ENCODE measurements at places on chromosomes 6 and 20.

DNA sequence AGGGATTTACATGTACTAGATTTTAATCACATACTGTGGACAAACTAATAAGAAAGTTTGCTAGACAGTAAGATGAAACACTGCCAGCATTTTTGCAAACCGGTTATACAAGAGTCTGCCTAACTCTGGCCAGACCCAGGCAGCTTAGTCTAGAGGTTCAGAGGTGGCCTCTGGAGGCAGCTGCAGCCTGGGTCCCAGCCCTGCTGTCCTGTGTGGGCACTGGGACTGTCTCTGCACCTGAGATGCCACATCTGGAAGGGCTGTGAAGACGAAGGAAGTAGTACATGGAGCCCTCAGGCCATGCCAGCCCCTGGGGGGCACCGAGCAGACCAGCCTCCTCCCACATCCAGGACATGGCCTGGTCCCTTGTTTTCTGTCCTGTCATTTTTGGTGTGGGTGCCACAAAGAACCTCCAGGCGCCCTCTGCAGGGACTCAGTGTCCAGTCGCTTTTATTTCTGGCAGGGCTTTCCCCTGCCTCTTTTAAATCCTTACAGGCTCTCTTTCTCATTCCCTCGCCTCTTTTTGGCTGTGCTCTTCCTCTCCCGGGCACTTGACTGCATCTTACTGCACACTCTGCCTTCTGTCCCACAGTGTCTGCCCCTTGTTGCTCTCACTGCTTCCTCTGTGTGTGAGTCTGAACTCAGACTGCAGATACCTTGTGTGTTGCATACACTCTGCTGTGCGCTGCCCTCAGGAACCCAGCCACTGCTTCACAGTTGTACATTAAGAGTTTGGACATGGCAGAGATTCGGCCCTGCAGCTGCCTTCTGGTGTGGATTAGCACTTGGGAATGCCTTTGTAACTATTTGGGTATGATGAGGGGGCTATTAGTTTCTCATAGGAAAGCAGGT, 216.7 kb downstream of the ZDHHC14 start:
- peak; percentile 62 for DNase-seq

DNA sequence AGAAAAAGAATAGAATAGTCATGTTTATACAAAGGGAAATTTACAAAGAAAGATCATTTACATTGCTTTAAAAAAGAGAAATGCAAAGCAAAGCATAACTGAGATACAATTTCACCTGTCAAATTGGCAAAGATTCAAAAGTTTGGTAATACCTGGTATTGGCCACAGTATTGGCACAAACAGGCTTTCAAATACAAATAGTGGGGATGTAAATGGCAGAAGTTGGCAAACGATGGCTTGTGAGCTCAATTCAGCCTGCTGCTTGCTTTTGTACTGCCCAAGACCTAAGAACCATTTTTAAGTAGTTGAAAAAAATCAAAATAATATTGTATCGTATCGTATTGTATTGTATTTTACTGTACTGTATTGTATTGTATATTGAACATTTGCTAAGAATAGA, 194.5 kb upstream of the JAG1 start:
- no peak for DNase-seq

- DNase-seq: no peak
Measured at GRCh38 chr20:10504994-10505730, 70.1 kb downstream of the SLX4IP start.

- no peak for DNase-seq
Measured at GRCh38 chr6:113475392-113475791, 381.8 kb upstream of the MARCKS start.

GRCh38 chr6:89597988-89598387, 40.6 kb downstream of the LYRM2 start:
- DNase-seq: no peak

DNA sequence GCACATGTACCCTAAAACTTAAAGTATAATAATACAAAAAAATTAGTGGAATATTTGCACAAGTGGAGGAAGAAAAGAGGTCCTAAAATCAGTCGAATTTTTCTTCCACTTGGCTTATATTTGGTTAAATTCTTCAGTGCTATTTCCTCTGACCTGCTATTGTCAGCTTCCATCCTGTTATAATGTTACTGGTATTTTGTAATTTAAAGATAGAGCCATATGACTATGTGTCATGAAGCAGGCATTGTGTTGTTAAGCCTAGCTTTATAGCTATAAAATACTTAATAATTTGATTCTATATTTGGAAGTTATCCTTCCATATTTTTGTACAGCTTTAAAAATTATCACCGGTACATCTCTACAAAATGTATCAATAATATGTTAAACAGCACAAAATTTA, 455.9 kb upstream of the MARCKS start:
- DNase-seq: no peak

DNA sequence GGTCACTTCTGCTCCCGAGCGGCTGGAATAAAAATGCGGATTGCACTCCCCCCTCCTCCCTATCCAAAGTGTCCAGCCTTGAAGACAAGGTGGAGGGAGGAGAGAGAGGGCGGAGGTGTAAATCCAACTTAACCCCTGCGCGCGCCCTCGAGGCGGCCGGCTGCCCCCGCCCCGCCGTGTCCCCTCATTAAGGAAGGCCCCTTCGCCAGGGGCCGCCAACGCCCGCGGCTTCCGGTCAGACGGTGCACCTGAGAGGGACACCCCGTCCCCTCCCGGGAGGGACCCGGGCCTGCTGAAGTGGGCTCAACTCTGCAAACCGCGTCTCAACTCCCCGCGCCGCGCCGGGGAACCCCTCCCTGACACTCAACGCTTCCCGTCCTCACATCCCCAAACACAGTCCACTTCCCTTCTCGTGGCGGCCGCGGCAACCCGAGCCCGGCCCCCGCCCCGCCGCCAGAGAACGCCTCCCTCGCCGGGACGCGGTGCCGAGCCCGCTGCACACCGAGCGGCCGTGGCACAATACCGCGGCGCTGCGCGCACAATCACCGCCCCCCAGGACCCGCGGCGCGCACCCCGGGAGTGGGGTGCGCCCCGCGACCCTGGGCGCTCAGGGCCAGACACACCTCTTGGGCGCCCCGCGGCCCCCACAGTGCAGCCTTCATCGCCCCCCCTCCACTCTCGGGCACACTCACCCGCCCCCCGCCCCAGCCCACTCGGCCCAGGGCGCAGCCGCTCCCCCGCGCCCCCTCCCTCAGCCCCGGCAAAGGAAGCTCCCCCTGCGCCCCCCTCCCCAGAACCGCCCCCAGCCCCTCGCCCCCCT, 102.5 kb downstream of the NOL4L start:
- no peak for DNase-seq

GRCh38 chr20:31979713-31980426, 11.9 kb downstream of the XKR7 start:
- DNase-seq: no peak

DNA sequence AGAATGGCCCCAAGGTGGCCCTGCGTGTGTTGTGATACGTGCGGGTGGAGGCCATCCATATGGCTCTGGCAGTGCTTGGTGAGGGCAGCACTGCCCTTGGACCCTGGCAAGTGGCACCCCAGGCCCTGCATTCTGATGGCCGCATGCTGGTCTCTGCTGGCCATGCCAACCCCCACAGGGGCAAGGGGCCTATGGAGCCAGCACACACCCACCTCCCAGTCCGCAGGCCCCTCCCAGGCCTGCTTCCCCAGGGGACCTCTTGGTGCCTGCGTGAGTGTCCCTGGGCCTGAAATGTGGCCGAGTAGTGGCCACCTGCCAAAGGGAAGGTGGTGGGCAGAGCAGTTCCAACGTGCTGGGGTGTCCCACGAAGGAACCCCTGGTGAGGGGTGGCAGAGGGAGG, 17.6 kb downstream of the NQO2 start:
- DNase-seq: peak; percentile 40

DNA sequence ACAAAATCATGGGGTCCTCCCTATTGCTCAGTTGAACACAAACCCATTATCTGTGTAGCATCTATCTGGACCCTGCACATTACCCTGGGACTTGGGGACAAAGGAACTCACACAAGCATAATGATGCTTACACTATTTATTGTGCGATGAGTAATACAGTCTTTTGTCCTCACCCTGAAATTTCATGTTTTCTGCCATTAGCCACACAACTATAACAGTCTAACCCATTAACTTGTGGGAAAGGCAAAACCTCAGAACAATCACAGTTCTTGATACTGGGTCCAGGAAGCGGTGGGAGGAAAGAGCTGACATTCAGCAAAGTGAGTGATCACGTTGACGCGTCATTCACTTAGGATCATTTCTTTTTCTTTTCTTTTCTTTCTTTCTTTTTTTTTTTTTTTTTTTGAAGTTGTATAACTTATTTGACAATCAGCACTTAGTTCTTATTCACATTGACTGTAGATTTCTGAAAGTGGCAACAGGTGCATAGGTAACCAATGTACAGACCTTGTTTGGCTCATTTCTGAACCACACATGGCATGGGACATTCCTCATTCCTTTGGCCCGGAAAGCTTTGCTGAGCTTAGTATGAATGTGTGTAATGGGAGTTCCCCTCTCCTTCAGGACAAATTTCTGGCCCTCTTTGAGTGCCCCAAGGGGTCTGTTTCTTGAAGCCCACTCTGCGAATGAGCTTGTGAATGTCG, 94.8 kb upstream of the CNKSR3 start:
- DNase-seq: no peak

DNA sequence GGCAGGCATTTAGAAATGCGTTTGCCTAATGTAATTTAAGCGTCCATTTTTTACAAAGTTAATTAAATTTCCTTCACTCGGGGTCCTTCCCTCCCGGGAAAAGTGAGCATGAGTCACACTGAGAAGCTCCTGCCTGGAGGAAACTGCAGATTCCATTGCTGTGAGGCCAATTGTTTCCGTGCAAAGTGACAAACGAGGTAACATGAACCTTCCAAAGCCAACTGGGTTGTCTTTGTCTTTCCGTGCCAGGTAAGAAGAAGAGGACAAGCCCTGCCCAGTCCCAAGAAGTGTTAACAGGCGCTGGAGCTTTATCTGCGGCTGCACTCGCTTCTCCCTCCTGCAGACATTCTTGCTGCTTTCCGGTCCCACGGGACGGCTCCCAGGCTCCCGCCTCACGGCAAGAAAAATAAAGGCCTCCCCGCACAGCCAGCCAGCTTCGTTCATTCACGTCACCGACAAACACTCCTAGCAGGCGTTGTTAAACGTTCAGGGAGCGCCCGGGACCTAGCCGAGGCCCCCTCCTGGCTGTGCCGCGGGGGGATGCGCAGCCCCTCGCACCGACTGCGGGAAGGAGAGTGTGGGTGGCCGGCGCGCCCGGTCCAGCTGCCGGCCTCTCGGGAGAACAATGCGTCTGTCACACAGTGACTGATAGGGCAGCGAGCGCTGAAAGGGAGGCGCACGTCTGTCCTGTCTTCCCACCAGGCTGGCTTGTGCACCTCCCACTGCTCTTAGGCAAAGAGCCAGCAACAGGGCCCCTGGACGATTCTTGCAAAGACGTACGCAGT, 61.5 kb upstream of the HDDC2 start:
- DNase-seq: no peak

GRCh38 chr6:33316603-33317418, 733 bp downstream of the ZBTB22 start:
- DNase-seq: no peak

DNA sequence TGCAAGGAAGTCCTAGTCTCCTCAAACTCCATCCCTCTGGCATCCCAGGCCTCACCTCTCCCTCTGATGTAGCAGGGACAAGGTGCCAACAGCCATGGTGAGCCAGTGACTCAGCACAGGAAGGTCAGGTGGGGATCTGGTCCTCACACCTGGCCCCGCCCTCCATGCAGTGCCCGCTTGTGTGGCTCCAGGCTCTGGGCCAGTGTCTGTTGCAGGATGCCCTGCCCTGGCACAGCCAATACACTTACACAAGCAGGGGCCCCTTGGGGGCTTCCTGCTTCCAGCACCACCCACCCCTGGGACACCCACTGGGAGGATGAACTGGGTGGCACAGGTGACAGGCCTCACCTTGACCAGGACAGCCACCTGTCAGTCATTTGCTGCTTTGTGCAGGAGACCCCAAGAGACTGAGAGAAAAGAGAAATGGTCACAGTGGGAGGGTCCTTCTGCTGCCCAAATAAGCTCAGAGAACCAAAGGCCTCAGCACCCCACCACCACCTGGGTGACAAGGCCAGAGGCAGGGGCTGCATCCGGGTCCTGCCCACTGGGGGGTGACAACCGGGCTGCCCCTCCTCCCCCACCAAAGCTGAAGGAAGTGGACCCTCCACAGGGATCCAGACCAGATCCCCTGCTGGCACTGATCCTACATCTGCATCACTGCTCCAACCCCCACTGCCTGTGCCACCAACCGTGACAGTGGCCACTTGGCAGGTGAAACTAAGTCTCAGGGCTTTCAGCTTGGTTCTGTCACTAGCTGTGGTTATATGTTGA, 658.8 kb upstream of the DEFB115 start:
- no peak for DNase-seq

DNA sequence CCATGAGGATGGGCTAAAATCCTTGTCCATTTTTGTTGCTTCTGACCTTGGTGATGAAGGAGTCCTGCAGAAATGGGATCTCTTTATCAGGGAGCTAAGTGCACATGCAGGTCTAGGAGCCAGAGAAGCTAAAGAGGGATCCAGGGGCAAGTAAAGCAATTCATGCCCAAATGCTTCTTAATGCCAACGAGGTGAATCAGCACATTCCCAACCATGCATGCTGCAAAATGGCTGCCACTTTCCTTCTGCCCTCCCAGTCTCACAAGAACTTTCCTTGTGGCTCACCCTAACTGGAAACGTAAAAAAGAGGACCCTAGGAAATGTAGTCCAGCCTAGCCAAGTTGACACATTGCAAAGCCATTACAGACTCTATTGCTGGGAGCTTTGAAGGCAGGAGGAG, 298.4 kb downstream of the MAFB start:
- DNase-seq: no peak

DNA sequence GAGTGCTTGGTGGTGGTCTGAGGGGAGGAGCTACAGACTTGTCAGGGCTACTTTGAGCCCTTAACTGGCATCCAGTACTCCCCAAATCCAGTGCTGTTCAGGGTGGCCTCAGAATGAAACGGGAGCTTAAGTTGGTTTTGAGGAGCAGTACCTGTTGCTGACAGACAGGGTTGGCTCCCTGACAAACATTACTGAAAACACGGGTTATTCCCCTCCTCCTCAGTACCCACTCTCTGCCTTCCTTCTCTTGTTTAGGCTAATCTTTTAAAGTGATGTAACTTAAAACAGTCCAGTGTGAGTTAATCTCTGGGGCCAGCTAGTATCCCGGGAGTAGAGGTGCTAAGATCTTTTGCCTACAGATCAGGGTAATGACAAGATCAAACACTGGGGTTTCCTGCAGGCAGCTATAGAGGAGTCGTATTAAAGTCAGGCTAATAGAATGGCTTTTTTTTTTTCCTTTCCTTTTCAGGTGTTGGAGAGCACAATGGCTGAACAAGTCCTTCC, 3.7 kb downstream of the TNFAIP3 start:
- no peak for DNase-seq

DNA sequence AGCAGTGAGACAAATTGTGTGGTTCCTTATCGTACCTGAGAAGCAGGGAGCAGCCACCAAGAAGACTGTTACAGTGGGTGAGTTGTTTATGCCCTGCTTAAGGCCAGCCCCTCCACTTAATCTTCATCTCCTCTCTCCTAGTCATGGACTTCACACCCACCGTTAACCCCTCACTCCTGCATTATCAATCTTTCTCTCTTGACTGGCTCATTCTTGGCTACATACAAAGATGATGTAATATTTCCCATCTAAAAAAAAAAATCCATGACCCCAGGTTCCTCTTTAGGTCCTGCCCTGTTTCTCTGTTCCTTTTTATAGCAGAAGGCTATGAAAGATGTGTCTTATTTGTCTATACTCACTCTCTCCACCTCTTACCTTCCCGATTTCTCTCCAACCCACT, 72.4 kb downstream of the SHLD1 start:
- no peak for DNase-seq

GRCh38 chr6:128240024-128240428, 280.4 kb downstream of the PTPRK start:
- DNase-seq: no peak

- DNase-seq: no peak
Measured at GRCh38 chr6:123000244-123000770, 4.3 kb downstream of the CLVS2 start.
